Kidney (tissue), 22 donors: ENCODE measurements at places on chromosomes 7 and 10. TPM values are rescaled to one million over a fixed set of nuclear protein-coding genes. Genes with fewer than 3 reads are reported as not detected.

Gene GNAI1
- 105 TPM for total RNA-seq

DNA sequence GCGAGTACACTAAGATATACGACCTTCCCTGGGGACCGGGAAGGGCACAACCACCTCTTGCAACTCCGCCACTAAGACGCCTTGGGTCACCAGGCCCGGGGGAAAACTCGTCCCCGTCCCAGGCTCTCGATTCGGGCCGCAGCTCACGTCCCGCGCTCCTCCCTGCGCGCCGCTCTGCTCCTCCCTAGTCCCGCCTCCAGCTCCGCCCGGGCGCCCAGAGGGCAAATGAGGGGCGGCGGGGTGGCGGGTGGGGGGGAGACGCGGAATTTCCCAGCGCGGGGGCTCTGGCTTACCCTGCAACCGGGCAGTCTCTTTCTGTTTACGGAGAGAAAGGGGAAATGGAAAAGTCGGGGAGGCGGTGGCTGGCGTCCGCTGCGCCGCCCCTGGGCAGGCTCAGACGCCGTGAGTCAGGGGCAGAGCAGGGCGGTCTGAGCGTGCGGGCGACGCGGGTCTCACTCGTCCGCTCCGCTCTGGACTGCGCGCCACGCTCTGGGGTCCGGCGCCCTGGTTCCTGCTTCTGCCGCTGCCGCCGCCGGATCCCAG is at the start of gene MAP3K8:
Gene MAP3K8 (plus strand): TSS at position 455 of the 543 bp plus-strand sequence. CDS start 4,755 bp downstream, outside the sequence.
- peak within 1 kb of the TSS; percentile 97 for H3K27ac ChIP-seq
- peak; percentile 98 for DNase-seq
- peaks cover 14% of the 10 kb centered on the region for H3K4me1 ChIP-seq

Gene RET
- total RNA-seq, result 3.1 TPM

DNA sequence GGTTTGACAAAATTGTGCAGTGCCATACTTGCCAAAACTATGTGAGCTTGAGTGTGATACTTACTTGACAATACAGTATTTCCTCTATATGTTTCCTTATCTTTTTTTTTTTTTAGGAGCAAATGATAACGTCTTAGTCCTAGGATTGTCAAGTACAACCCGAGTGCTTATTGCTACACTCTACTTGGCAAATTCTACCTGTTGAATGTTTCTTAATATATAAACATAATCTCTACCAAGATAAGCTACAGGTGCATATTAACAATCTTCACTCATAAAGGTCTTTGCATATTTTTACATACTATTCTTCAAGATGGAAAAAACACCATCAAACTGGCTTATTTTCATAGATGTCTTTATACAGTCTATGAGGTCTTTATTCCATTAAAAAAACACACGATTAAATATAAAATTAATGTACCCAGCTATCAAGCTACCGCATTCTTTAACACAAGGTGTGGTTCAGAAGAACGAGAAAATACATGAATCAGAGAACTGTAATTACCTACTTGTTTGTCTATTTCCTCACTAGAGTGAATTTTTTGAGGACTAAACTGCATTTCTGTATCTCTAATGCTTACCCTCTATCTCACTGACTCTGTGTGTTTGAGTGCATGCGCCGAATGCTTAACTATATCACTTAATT is 76.1 kb upstream of the PDSS1 start:
- no peak for DNase-seq
- H3K4me1 ChIP-seq, result no peaks in the 10 kb centered on the region
- no peak overlapping the region for H3K27ac ChIP-seq
- H3K36me3 ChIP-seq, result no peaks in the 10 kb centered on the region
- H3K27me3 ChIP-seq, result peaks cover 2% of the 10 kb centered on the region

DNA sequence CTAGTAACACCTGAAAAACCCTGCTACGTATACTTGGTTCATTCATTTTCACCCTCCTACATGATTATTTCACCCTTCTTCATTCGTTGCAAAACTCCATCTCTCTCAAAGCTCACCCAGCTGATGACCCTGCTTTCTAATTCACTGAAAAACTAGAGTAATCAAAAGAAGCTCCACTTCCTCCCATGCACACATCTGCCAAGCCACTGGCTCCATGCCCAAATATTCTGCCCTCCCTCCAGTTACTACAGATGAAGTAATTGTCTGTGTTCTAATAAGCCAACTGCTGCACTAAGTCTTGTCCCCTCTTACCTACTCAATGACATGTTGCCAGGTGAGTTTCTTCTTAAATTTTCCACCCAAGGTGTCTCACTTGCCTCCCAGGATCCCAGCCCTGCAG is 96.9 kb upstream of the CCDC71L start:
- no peaks in the 10 kb centered on the region for H3K27me3 ChIP-seq
- H3K36me3 ChIP-seq, result no peaks in the 10 kb centered on the region
- no peaks in the 10 kb centered on the region for H3K4me1 ChIP-seq

Gene TEX47
- not detected for total RNA-seq

Gene CYP3A7
- total RNA-seq, result not detected

- H3K4me1 ChIP-seq, result no peaks in the 10 kb centered on the region
- no peak overlapping the region for H3K4me3 ChIP-seq
- DNase-seq, result no peak
- H3K36me3 ChIP-seq, result no peaks in the 10 kb centered on the region
- no peak overlapping the region for H3K27ac ChIP-seq
Observed at GRCh38 chr10:133251388-133252222, 13.9 kb downstream of the VENTX start.

Gene SOSTDC1
- total RNA-seq, result 13.4 TPM

- no peaks in the 10 kb centered on the region for H3K36me3 ChIP-seq
- no peak overlapping the region for H3K4me3 ChIP-seq
- H3K4me1 ChIP-seq, result no peaks in the 10 kb centered on the region
- no peaks in the 10 kb centered on the region for H3K27me3 ChIP-seq
Observed at GRCh38 chr10:99433378-99434020, 3.1 kb upstream of the GOT1 start.

Gene TAS2R41
- total RNA-seq, result not detected

Gene SEMA3E
- 1.1 TPM for total RNA-seq

GRCh38 chr7:150931199-150931869 is 46.8 kb downstream of the KCNH2 start:
- no peak overlapping the region for H3K27ac ChIP-seq

DNA sequence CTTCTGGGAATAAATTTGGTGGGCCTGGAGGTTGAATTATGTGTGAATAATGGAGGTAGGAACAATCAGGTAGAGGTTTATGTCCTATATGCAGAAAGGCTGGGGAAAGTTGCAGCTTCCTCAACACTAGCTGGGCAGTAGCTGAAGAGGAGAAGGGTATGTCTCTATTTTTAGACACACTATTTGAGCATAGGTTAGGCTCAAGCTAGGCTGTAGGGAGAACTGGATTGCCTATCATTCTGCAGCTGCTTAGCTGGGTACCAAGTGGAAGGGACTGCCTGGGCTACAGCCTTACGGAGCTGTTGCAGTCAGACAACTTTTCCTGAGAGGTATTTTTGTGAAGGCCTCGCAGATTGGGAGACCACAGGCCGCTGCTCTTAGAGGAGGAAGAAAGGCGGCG is 67.9 kb downstream of the DENND11 start:
- no peak overlapping the region for H3K4me3 ChIP-seq
- no peak for DNase-seq
- no peak overlapping the region for H3K27ac ChIP-seq
- H3K27me3 ChIP-seq, result no peaks in the 10 kb centered on the region

GRCh38 chr10:25747084-25747483 is 186.9 kb upstream of the MYO3A start:
- DNase-seq, result peak; percentile 36
- no peak overlapping the region for H3K4me3 ChIP-seq
- no peak overlapping the region for H3K27ac ChIP-seq
- H3K4me1 ChIP-seq, result no peaks in the 10 kb centered on the region

GRCh38 chr7:104038136-104038535 is 48.7 kb upstream of the RELN start:
- no peaks in the 10 kb centered on the region for H3K4me1 ChIP-seq
- H3K27me3 ChIP-seq, result no peaks in the 10 kb centered on the region
- no peak overlapping the region for H3K4me3 ChIP-seq
- no peak for DNase-seq

GRCh38 chr10:109978481-109978880 is 29.3 kb upstream of the ADD3 start:
- no peaks in the 10 kb centered on the region for H3K36me3 ChIP-seq
- H3K4me3 ChIP-seq, result no peak overlapping the region
- no peak overlapping the region for H3K27ac ChIP-seq
- no peak for DNase-seq
- no peaks in the 10 kb centered on the region for H3K27me3 ChIP-seq

Gene SLC13A1
- total RNA-seq, result 10.1 TPM

DNA sequence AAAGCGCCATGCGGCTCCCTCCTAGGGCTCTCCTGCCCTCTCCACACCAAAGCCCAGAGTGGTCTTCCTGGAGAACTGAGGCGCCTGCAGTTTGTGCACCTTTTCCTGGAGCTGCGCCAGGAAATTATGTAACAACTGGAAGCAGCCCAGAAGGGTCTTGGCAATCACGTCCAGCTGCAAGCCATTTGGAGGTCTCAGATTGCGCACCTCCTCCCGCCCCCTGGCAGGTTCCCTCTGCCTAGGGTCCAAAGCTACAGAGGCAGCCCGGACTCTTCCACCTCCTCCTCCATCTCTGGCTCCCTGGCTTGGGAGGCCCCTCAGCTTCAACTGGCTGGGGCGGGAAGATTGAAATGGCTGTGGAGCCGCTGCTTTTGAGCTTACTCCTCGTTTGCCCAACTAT is 34.0 kb upstream of the SFTPD start:
- H3K4me3 ChIP-seq, result peak overlapping the region; percentile 60
- DNase-seq, result peak; percentile 28
- H3K27me3 ChIP-seq, result no peaks in the 10 kb centered on the region
- H3K27ac ChIP-seq, result no peak overlapping the region

GRCh38 chr10:48714088-48714487 is 29.4 kb downstream of the WDFY4 start:
- H3K36me3 ChIP-seq, result no peaks in the 10 kb centered on the region
- H3K4me3 ChIP-seq, result no peak overlapping the region
- no peak overlapping the region for H3K27ac ChIP-seq
- H3K4me1 ChIP-seq, result no peaks in the 10 kb centered on the region
- no peaks in the 10 kb centered on the region for H3K27me3 ChIP-seq

GRCh38 chr7:117841611-117842010 is 31.6 kb downstream of the CTTNBP2 start:
- H3K27ac ChIP-seq, result no peak overlapping the region
- no peak for DNase-seq
- no peaks in the 10 kb centered on the region for H3K27me3 ChIP-seq
- H3K36me3 ChIP-seq, result no peaks in the 10 kb centered on the region
- H3K4me3 ChIP-seq, result no peak overlapping the region

- no peaks in the 10 kb centered on the region for H3K27me3 ChIP-seq
- no peak overlapping the region for H3K4me3 ChIP-seq
- no peaks in the 10 kb centered on the region for H3K36me3 ChIP-seq
- no peak for DNase-seq
- H3K4me1 ChIP-seq, result no peaks in the 10 kb centered on the region
- no peak overlapping the region for H3K27ac ChIP-seq
Observed at GRCh38 chr10:129382401-129382800, 84.6 kb upstream of the MGMT start.

DNA sequence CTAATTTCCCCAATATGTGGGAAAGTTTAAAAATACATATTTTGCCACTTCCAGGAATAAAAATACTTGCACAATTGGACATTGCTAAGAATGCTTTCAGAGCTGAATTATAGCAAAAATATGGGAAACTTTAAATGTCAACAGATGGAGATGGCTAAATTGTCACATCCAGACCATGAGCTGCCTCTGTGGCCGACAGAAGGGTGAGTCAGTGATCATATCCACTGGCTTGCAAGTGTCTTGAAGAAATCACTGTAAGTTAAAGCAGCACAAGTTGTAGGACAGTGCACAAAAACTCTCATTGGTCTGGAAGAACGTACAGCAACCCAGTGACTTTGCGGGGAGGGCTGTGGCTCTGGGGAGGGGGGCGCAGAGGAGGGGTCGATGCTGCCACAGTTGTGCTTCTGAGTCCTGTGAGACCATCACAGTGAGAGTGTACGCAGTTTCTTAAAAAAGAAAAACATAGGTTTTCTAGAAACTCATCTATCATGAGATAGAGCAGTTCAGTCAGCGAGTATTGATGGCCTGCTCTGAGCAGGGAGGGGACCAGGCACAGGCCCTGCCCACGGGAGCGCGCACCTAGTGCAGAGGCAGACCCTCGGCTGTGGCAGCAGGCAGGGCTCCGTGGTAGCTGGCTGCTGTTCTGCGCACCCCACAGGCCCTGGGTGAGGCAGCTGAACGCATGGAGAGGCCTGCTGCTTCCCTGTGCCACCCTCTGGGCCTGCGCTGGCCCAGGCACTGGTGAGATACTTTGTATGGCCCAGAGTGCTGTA is 25.5 kb downstream of the LRRC27 start:
- DNase-seq, result no peak
- no peaks in the 10 kb centered on the region for H3K36me3 ChIP-seq
- no peaks in the 10 kb centered on the region for H3K27me3 ChIP-seq
- no peaks in the 10 kb centered on the region for H3K4me1 ChIP-seq

- H3K4me3 ChIP-seq, result no peak overlapping the region
- H3K4me1 ChIP-seq, result peaks cover 2% of the 10 kb centered on the region
- no peak overlapping the region for H3K27ac ChIP-seq
- DNase-seq, result peak; percentile 52
- no peaks in the 10 kb centered on the region for H3K36me3 ChIP-seq
Observed at GRCh38 chr10:124596116-124596785, 134.6 kb downstream of the LHPP start.

DNA sequence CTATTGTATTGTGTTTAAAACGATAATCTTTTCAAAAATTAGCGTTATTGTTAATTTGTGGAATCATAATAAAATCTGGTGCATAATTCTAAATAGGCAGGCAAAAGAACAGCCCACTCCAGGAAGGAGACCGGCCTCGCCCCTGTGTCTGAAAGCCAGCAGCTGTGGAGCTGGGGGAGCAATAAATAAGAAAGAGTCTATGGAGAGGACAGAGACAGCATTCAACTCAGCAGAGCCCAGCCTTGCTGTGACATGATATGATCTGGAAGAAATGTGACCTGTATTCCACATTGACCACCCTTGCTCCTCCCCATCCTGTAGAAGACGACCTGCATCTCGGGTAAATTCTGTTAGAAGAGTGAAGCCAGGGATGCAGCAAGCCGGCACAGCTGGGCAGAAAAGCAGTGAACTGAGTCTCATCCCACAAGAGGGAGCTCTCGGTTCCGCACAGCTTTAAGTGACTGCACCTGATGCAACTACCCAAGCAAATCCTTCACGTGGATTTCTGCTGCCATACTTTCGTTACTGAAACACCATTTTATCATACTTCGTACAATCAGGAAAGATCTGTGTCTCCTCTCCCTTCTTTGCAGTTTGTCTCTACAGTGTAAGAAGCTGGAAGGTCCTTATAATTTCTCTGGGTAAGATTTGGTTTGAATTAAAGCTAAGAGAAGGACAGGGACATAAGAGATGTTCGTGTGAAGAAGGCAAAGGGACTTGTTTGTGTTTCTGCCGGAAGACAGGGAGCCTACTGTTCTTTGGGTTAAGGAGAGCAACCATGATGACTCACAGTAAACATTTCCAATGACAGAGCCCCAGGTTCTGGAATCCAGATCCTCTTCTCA is 427.1 kb downstream of the GPAM start:
- no peaks in the 10 kb centered on the region for H3K27me3 ChIP-seq
- H3K4me3 ChIP-seq, result no peak overlapping the region
- H3K27ac ChIP-seq, result no peak overlapping the region
- no peaks in the 10 kb centered on the region for H3K4me1 ChIP-seq
- DNase-seq, result peak; percentile 51

GRCh38 chr10:4723860-4724259 is 102.1 kb upstream of the AKR1E2 start:
- H3K27me3 ChIP-seq, result no peaks in the 10 kb centered on the region
- H3K4me1 ChIP-seq, result no peaks in the 10 kb centered on the region
- H3K4me3 ChIP-seq, result no peak overlapping the region
